ENCODE measurements at places on chromosomes 12 and 14. TPM values are rescaled to one million over a fixed set of nuclear protein-coding genes. Genes with fewer than 3 reads are reported as not detected.

The CBLN3 gene
- total RNA-seq, result 5.3 TPM

The TAS2R46 gene
- total RNA-seq, result 2.0 TPM

The PGF gene
- 7.6 TPM for total RNA-seq

- no peaks in the 10 kb centered on the region for H3K36me3 ChIP-seq
- H3K27ac ChIP-seq, result no peak overlapping the region
- DNase-seq, result no peak
- H3K4me3 ChIP-seq, result no peak overlapping the region
Measured at GRCh38 chr12:76777765-76778216, 13.9 kb downstream of the ZDHHC17 start.

DNA sequence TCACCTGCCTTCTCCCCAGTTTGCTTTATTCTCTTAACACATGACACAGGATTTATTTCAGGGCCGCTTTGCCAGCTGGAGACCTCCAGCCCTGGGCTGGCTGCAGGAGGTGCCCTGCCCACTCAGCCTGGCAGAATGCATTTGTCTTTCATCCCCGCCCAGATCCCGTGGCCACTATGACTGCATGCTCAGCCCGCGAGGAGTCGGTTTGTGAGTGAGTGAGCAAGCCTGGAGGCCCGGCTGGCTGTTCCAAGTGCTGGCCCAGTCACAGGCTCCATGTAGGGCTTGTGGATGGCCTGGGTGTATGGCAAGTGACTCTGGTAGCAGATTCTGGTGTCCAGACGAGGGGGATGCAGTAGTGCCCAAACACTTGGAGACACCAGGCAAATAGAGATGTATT lies 2.1 kb downstream of the TDP1 start:
- no peaks in the 10 kb centered on the region for H3K27me3 ChIP-seq
- H3K36me3 ChIP-seq, result no peaks in the 10 kb centered on the region
- peaks cover 2% of the 10 kb centered on the region for H3K4me1 ChIP-seq
- H3K27ac ChIP-seq, result no peak overlapping the region

DNA sequence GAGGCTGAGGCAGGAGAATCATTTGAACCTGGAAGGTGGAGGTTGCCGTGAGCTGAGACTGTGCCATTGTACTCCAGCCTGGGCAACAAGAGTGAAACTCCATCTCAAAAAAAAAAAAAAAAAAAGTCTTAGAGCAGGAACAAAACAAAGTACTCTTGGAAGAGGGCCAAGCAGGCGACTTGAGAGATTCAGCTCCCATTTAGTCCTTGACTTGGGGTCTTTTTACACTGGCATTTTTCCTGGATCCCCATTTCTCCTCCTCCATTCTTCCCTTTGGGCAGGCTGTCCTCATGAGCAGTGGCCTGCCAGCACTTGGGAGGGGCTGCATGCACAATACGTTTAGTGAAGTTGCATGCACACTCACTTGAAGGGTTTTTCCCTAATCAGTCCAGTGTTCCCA lies 72.9 kb downstream of the C14orf132 start:
- no peaks in the 10 kb centered on the region for H3K27me3 ChIP-seq
- DNase-seq, result no peak
- H3K27ac ChIP-seq, result no peak overlapping the region
- no peak overlapping the region for H3K4me3 ChIP-seq

Measured in fibroblast of lung (primary cell).